Epithelial cell of esophagus (primary cell): ENCODE measurements at places on chromosomes 2 and 18.

DNA sequence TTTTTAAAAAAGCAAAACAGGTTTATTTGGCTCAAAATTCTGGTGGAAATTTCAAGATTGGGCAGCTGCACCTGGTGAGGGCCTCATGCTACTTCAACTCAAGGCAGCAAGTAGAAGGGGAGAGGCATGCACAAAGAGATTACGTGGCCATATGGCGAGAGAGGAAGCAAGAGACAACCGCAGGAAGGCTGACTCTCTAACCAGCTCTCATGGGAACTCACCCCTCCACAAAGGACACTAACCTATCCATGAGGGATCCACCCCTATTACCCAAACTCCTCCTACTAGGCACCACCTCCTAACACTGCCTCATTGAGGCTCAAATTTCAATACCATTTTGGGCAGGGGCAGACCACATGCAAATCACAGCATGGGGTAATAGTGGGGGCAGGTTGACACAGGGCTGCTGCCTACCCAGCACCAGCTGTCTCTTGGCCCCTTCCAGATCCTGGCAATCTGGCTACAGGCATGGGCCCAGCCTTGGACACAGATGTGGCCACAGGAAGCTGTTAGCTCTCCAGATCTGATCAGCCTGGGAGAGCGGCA is 2.0 kb upstream of the CAPN10 start:
- peak; percentile 54 for DNase-seq

DNA sequence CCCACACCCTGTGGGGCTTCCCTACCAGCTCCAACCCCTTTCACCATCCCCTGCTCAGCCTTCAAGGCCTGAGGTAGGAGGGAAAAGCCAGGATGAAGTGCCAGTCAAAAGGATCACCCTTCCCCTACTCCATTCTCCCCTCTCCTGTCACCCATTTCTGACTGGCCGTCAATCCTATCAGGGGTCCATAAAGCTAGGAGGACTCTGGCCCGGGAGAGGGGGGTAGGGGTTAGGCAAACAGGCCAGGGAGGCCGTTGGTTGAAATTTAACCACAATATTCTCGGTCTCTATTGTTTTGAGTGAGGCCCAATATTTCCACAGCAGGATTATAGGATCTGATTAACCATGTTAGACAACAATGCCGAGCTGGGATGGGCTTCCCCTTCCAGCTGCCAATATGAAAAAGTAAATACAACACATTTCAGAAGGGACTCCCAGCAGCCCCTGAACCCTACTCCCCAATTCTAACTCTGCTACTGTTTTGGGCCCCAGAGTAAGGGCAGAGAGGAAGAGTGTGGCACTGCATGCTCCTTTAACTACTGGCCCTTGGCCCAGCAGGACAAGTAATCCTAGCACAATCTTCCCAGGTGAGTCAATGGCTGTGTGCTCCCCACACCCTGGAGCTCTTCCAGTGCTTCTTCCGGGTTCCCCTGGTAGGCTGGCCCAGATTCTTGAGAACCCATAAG is 10.6 kb upstream of the IHH start:
- DNase-seq: peak; percentile 77

GRCh38 chr2:97747716-97748115 is 34.3 kb downstream of the ZAP70 start:
- DNase-seq: no peak

- no peak for DNase-seq
Observed at GRCh38 chr2:101509499-101510284, 34.8 kb upstream of the RFX8 start.

DNA sequence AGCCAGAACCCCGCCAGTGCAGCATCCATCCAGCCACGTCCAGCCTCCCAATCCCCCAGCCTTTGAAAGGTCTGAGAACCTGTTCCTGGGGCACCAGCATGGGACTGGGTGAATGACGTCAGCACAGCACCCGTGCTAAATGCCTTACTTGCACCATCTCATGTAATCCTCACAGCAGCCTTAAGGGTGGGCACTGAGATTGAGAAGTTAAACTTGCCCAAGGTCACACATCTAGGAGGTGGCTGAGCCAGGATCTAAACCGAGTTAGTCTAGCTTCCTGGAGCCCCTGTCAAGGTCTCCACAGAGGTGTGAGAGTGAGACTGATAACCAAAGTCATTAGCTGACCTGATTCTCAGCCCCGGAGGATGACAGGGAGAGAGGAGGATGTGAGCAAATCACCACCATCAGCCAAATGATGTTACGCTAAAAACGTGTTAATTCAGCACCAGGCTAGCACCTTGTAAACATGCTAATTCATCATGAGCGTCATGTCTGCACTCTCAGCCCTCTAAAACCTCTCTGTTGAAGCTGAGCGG is 4.6 kb downstream of the CD8A start:
- no peak for DNase-seq

DNA sequence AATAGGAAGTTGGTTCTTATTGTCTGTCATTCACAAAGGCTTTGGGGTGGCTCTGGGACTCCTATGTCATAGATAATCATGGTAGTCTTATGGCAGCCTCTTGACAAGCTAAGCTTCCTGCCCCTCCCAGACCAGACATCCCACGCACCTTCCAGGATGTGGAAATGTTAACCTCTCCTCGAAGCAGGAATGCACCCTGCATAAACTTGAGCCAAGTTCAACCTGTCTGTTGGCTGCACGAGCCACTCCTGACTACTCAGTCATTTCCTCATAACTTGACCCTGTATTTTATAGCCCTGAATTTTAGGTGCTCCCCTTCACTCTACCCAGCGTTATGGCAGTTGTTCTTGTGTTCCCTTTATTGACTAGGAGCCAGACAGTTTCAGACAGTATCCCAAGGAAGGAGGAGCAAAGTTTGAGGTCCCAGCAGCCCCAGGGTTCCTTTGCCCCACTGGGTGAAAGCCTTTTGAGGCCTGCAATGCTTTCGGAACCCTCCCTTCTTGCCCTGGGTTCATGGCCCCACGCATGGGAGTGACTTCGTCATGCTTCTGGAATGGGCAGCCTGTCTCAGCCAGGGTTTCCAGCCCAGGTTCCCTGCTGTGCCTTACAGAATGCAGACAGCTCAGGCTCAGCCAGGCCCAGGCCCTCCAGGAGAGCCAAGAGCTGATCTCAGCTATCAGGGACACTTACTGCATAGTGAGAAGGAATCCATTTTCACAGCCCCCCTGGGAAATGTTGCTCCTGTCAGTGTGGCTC is 15.6 kb upstream of the INO80C start:
- DNase-seq: peak; percentile 86

- DNase-seq: peak; percentile 63
Observed at GRCh38 chr2:177147093-177147694, 65.4 kb upstream of the HNRNPA3 start.

DNA sequence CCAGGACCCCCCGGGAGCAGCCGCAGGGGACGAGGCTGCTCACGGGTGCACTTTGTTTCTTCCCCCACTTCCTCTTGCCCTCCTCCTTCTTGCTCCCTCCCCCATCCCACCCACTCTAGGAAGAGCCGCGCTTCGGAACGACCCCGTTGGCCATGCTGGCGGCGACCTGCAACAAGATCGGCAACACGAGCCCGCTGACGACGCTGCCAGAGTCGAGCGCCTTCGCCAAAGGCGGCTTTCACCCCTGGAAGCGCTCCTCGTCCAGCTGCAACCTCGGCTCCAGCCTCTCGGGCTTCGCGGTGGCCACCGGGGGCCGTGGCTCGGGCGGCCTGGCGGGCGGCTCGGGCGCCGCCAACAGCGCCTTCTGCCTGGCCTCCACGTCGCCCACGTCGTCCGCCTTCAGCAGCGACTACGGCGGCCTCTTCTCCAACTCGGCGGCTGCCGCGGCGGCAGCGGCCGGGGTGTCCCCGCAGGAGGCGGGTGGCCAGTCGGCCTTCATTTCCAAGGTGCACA is 1.3 kb downstream of the SP9 start:
- DNase-seq: no peak

GRCh38 chr18:830315-830901 is 18.4 kb upstream of the YES1 start:
- peak; percentile 29 for DNase-seq

GRCh38 chr2:65075176-65075575 is 19.0 kb downstream of the CEP68 start:
- no peak for DNase-seq

- DNase-seq: peak; percentile 37
Observed at GRCh38 chr2:187554011-187554703, at the start of gene TFPI. TSS of gene TFPI (minus strand) at chr2:187554435. CDS start at chr2:187503768, 50,667 bp downstream.

DNA sequence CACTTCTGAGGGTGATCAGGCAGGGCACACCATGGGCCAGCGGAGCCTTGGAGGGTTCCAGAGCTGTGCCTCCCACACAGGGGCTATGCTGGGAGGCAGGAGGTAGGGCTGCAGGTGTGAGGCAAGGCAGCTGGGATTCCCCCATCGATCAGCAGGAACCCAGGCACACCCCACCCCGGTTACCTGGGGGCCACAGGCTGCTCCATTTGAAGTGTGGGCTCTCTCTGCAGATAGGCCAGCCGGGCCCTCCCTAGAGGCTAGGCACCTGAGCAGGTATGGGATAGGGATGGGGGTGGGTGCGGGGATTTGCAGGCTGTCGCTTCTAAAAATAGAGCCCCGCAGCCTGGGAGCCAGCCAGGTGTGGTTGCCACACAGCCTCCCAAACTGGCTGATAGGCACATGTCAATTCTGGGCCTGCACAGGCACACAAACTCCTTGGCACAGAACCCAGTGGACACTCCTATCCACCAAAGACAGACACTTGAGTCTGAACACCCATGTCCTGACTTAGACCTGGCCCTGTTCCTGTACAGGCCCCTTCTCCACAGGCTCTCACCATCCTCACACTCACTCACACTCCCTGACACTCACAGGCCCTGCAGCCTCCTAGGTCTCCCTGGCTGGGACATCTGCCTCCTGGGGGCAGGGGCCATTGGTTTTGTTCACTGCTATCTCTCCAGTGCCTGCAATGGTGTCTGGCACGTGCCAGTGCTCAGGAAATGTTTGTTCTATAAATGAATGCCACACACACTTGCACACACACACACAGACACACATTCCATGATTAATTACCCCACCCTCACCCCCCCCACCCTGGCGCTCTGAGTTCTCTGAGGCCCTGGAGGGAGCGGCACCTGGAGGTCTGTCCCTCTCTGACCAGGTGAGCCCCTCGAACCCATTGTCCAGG is 73.4 kb downstream of the ZFP36L2 start:
- DNase-seq: peak; percentile 35

DNA sequence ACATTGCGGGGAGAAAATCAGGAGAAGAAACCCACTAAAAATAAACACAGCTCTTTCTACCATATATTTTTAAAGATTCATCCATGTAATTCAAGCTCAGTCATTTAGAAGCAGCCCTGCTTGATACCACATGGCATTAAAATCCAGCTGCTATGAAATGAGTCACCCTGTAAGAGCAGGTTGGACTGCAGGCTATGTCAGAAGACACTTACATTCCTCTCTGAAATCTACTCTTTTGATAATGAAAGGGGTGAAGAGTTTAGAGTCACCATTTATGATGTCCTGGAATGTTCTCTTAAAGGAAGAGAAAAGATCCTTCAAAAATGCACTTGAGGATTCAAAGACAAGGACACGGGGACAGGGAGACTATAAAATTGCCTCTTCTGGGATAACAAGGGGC is 100.6 kb upstream of the APCDD1 start:
- peak; percentile 74 for DNase-seq

- peak; percentile 42 for DNase-seq
Observed at GRCh38 chr2:219440388-219441256, 6.0 kb downstream of the SPEG start.

DNA sequence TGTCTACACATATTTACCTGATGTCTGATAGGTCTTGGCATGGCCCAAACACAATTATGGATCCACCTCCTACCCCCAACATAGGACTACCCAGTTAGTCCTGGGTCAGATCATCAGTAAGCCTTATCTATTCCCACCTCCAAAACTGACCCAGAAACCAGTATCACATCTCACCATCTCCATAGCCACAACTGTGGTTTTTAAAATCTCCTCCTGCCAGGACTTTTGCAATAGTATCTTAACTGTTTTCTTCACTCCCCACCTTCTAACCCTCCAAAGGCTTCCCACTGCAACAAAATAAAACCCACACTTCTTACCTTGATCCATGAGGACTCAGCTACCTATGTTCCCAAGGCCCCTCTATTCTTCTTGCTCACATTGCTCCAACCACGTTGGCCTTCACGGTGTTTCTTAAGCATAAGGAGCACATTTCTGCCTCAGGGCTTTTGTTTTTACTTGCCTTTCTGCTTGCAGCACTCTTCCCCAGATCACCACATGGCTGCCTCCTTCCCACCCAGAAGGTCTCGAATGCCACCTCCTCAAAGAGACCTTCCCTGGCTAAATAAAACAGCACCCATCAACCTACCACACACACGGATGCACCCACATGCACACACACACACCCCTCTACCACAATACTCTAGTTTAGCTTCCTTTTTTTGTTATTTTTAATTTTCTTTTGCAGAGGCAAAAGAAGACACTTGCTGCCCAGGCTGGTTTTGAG is 125.9 kb upstream of the SLC1A4 start:
- no peak for DNase-seq

- DNase-seq: no peak
Observed at GRCh38 chr2:81077396-81077795, 772.8 kb upstream of the LRRTM1 start.

- DNase-seq: no peak
Observed at GRCh38 chr2:16404551-16405300, 260.9 kb downstream of the CYRIA start.
